EH (cell line): ENCODE measurements at places on chromosomes 3 and 15.

DNA sequence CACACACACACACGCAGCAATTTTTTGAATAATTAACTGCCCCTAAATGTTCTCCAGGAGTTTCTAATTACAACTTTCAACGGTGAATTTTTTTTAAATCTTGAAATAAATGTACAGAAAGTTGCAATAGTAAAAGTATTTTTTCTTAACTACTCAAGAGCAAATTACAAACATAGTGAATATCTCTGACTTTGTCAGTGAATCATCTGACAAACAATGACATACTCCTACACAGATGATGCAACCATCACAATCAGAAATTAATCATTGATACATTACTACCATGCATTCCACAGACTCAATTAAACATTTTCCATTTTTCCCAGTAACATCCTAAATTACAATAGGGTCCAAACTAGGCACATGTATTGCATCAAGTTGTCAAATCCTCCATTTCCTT lies 597.3 kb downstream of the NAALADL2 start:
- DNase-seq, result peak; percentile 31

- DNase-seq, result peak; percentile 48
Measured at GRCh38 chr3:168933614-168934013, 729.9 kb downstream of the MECOM start.

DNA sequence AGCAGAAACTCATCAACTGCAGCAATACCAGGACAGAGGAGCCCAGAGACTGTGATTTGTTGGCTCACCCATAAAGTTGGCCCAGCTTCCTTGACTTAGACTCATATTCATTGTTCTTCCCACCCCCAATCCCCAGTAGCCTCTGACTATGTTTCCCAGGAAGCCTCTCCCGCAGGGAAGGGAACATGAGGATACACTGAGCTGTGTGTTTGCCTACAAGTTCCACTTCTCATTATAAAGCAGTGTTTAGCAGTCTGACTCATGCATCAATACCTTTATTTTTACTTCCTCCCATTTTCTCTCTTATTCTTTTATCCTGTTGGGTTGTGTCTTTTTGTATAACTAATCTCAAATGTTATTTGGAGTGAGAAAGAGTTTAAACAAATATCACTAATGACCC lies 111.6 kb upstream of the PHLDB2 start:
- DNase-seq, result peak; percentile 87

DNA sequence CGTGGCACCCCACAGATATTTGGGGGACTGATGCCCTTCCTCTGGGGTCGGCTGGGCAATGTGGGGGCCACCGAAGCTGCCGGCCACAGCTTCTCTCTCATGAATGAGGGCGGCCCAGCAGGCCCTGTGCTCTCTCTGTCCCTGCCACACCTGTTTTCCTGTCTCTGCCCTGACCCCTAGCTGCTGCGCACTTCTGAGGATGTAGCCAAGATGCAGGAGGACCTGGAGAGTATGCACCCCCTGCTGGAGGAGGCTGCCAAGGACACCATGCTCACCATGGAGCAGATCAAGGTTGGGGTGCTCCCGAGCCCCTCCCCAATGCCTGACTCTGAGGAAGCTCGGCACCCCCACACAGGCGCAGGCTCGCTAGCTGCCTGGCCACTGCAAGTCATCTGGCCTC lies 59.7 kb downstream of the SEMA3G start:
- peak; percentile 47 for DNase-seq

- no peak for DNase-seq
Measured at GRCh38 chr3:158101335-158102241, 4.6 kb downstream of the SHOX2 start.
